ENCODE measurements at places on chromosomes 7 and 10.

- DNase-seq = no peak
Measured at GRCh38 chr7:122397381-122397780, 92.8 kb upstream of the FEZF1 start.

GRCh38 chr7:158977981-158978380 is 121.6 kb downstream of the DYNC2I1 start:
- peak; percentile 12 for DNase-seq

DNA sequence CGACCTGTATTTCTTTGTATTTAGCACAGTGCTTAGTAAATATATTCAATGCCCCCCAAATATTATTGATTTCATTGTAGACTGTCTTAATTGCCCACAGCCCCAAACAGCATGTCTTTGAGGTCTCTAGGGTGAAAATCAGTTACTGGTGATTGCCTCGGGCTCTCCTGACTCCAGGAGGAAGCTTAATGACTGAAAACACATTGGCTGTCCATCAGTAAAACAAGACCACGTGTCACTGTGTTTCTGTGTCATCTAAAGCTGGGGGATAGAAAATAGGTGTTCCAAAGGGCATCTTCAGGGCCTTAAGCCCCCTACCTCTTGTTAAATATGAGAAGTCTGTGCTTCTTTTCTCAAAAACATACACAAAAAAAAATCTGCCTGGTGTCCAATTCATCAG is 67.9 kb downstream of the CACNA2D1 start:
- no peak for DNase-seq

DNA sequence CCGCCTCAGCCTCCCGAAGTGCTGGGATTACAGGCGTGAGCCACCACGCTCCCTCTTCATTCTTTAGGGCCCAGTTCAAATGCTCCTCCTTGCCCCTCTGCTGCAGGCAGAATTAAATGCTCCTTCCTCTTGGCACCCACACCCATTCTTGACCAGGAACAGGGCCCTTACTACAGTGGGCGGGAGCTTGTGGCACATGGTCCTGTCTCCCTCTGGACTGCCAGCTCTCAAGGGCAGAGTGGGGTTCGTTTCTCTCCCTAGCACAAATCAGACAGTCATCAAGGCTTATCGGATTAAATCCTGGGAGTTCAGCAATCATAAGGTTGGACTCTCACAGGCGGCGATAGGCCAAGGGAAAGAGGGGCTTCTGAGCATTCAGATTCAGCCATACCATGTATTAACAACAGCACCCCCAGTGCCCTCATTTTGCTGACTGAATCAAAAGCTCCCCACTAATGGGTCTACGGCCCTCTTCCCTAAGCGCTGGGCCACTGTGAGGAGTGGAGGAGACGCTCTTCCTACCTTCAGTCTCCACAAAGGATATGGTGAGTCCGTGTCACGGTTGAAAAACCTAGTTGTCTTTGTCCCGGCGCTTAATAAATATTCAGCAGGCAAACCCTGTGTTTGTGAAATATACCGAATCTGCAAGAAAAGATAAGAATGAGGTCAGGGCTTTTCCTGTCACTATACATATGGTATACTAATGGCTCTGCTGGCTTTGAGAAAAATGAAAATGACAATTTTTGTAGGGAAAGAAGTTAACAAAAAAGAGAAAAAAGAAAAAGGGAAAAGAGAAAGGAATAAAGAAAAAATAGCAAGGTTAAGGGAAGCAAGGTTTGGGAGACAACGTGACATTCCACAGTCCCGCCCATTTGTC is 107.4 kb downstream of the CLEC2L start:
- DNase-seq = no peak

- DNase-seq = no peak
Measured at GRCh38 chr7:75740846-75741497, 2.2 kb upstream of the HIP1 start.

DNA sequence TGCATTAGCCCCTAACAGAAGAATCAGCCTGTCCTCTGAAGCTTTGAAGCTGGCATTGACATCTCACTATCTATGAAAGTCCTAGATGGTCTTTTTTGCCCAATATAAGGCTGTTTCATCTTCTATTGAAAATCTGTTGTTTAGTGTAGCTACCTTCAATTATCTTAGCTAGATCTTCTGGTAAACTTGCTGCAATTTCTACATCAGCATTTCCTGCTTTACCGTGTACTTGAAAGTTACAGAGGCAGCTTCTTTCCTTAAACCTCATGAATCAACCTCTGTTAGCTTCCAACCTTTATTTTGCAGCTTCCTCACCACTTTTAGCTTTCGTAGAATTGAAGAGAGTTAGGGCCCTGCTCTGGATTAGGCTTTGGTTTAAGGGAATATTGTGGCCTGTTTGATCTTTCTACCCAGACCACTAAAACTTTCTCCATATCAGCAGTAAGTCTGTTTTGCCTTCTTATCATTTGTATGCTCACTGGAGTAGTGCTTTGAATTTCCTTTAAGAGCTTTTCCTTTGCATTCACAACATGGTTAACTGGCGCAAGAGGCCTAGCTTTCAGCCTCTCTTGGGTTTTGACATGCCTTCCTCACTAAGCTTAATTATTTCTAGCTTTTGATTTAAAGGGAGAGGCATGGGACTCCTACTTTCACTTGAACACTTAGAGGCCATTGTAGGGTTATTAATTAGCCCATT is 32.5 kb downstream of the ARID5B start:
- no peak for DNase-seq

DNA sequence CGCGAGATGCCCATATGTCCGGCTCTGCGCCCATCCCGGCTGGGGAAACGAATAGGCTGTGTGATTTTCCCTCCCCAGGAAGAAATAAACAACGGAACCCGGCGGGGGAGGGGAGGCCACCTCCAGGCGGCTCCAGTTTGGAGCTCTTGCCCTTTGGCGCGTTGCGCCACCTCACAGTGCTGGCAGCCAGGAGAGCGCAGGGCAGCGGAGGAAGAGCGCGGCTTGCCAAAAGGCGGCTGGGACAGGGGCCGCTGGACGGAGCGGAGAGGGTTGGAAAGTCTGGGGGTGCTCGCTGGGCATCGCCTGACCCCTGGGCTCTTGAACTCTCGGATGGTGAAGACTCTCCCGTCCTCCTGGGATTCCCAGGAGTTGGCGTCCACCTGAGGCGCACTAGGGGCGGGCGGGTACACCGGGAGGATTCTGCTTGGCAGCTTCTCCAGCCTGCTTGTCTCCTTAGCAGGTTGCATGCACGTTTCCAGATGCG is 5.3 kb upstream of the NEUROG3 start:
- no peak for DNase-seq

GRCh38 chr7:130090745-130091532 is 20.6 kb downstream of the KLHDC10 start:
- DNase-seq = no peak

DNA sequence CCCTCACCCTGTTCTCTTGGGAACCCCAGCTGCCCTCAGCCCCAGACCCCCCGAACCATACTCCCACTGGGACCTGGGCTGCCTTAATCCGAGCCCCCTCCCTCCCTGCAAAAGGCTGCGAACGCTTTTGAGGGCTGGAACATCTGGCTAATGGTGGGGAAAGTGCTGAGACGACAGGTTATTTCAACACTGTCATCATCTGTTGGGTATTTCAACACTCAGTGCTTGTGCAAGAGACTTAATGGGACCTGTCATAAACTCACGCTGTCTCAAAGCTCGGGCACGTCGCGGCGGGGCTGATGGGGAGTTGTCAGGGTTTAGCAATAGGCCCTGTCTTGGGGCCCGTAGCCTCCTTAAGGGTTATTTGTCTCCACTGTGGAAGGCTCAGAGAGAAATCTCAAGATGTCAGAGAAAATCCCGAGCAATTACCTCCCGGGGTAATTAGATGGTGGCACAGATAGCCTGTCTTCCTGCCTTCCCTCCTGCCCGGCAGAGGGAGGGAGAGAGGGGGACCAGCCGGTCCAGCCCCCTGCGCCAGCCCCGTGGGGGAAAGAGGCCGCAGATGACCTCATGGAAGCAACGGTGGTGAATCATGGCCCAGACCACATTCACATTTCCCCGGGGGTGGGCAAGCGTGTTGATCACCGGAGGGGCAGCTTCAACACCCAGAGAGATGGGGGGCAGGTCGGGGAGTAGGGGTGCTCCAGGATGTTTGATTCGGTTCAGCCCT is 88.7 kb upstream of the MYL10 start:
- DNase-seq = no peak

GRCh38 chr7:112821345-112821744 is 31.2 kb upstream of the TMEM168 start:
- no peak for DNase-seq

- DNase-seq = no peak
Measured at GRCh38 chr10:5497289-5497688, 2.1 kb downstream of the CALML5 start.

DNA sequence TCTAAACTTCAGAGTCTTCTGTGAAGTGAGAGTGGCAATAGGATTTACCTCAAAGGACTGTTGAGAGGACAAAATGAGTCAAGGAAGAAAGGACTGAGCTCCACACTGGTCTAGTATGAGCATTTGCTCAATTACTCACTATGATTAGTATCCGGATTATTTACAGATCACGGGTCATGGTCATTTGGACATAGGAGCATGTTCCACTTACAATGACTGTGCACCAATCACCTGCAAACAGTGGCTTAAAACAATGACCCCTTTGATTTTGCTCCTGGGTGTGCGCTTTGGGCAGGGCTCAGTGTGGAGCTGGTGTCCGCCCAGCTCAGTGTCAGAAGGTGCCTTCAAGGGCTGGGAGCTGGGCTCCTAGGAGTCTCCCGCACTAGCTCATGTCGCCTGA is 225.4 kb downstream of the TCERG1L start:
- no peak for DNase-seq

GRCh38 chr10:99996671-99997648 is 12.8 kb downstream of the DNMBP start:
- DNase-seq = no peak

- DNase-seq = no peak
Measured at GRCh38 chr7:50957431-50957830, 174.7 kb upstream of the GRB10 start.

GRCh38 chr7:123999703-124000102 is 33.2 kb downstream of the TMEM229A start:
- DNase-seq = no peak

DNA sequence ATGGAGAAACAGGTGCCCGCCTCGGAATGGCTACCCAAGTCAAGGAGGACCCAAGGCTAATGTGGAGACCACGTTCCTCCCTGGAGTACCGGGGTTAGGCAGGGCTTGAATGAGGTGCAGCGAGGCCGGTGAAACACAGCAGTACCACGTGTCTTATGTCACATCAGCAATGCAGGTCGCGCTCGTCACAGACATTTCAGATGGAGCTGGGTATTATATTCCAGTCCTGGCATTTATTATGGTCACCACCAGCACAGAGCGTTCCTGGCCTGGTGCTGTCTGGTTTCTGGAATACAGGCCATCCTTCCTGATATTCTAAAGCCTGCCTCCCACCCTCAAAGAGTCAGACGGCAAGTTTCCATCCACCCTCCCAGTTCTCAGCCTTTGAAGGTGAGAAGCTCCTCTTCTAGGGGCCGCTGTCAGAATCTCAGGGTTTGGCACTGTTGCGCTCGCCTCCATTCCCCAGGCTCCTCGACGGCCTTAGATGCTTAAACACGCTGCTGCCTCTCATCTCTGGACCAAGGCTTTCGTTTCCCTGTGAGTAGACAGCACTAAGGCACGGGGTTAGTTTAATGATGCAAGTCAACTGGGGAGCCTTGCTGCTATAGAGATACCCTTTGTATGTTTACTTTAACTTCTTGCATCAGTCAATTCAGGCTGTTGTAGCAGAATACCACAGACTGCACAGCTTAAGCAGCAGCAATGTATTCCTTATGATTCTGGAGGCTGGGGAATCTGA is 377.6 kb downstream of the DPP6 start:
- no peak for DNase-seq

- DNase-seq = no peak
Measured at GRCh38 chr7:135159359-135160085, 11.0 kb downstream of the CYREN start.

GRCh38 chr7:66265566-66265965 is 60.4 kb downstream of the TPST1 start:
- no peak for DNase-seq

DNA sequence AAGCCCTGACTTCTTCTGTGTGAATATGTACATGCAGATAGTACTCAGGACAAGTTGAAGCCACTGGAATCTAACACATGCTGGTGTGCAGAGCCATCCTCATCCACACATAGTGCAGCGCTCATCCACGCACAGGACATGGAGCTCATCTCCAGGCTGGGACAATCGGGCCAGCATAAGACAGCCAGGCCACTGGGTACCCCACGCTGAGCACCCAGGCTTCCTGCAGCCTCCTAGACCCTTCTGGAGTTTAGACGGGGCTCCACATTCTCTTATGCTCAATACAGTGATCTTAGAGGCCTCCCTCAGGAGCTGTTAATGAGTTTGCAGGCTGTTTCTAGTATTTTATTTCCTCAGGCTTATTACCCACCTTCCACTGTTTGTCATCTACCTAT is 238.9 kb downstream of the TNS3 start:
- no peak for DNase-seq

DNA sequence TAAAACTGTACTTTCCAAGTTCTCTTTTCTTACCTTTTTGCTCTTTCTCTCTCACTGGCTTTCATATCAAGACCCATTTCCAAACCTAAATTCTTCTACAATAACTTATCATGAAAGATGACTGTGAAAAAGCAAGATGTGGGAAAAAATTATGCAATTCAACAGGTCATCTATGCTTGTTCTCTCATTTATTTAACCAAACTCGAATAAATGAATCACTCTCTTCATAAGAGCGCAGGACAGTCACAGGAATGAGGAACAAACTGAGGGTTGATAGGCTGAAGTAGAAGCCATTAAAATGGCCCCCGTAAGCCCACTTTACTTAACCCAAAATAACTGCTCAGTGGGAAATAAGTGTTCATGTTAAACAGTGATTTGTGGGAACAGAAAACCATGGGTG is 1289.7 kb upstream of the SORCS1 start:
- DNase-seq = no peak

DNA sequence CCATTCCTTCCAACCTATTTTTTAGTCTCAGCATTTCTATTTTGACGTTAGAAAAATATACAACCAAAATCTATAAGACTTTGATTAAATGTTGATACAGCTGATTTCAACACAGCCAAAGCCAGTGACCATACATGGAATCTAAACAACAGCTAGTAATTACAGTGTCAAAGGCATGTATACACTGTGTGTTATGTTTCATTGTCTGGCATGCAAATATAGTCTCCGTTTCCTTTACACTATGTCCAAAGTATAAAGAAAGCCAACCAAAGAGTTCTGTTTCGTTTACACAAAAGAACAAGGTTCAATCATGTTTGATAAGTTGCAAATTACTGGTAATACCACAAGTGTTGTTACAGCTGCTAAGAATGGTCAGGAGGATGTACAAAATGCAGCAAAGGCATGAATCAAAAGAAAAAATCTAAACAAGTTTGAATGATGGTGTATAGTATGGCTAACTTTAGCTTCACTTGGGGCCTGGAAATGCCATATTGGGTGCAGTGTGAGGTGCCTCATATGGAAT is 268.3 kb upstream of the FERD3L start:
- DNase-seq = no peak

- DNase-seq = no peak
Measured at GRCh38 chr10:33291053-33291592, 43.3 kb downstream of the NRP1 start.

- no peak for DNase-seq
Measured at GRCh38 chr10:97406064-97406463, 4.9 kb upstream of the RRP12 start.

- no peak for DNase-seq
Measured at GRCh38 chr10:77774940-77775391, 137.4 kb upstream of the KCNMA1 start.

- DNase-seq = no peak
Measured at GRCh38 chr10:77268721-77269120, 368.9 kb downstream of the KCNMA1 start.
